ENCODE measurements at places on chromosomes 7 and 10.
A peak's percentile ranks its signal among the peaks of the same experiment; 100 is the strongest.

GRCh38 chr7:34772296-34772938 is 114.4 kb downstream of the NPSR1 start:
- no peak for DNase-seq

DNA sequence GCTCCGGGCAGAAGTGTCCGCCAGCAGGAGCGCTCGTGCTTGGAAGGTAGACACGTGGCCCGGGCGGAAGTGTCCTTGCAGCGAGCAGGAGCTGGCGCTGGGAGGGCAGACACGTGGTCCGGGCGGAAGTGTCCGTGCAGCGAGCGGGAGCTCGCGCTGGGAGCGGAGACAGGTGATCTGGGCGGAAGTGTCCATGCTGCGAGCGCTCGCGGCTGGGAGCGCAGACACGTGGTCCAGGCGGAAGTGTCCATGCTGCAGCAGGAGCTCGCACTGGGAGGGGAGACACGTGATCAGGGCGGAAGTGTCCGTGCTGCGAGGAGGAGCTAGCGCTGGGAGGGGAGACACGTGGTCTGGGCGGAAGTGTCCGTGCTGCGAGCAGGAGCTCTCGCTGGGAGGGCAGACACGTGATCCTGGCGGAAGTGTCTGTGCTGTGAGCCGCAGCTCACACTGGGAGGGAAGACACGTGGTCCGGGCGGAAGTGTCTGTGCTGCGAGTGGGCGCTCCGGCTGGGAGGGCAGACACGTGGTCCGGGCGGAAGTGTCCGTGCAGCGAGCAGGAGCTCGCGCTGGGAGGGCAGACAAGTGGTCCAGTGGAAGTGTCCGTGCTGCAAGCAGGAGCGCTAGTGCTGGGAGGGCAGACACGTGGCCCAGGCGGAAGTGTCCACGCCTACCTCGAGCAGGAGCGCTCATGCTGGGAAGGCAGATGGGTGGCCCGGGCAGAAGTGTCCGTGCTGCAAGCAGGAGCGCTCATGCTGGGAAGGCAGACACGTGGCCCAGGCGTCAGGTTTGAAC is 41.1 kb upstream of the PRKAR1B start:
- DNase-seq = no peak

- DNase-seq = peak; percentile 85
These were observed at the start of gene KIAA1217 for GRCh38 chr10:24208661-24209431. KIAA1217 (plus strand) TSS chr10:24209138; CDS start chr10:24209194, 56 bp downstream.

- DNase-seq = no peak
These were observed 19.8 kb upstream of the TMEM273 start for GRCh38 chr10:49207936-49208487.

- DNase-seq = no peak
These were observed 127.0 kb downstream of the LYZL1 start for GRCh38 chr10:29415876-29416275.
